ENCODE measurements at places on chromosomes 12 and 14. TPM values are rescaled to one million over a fixed set of nuclear protein-coding genes. Genes with fewer than 3 reads are reported as not detected.

DNA sequence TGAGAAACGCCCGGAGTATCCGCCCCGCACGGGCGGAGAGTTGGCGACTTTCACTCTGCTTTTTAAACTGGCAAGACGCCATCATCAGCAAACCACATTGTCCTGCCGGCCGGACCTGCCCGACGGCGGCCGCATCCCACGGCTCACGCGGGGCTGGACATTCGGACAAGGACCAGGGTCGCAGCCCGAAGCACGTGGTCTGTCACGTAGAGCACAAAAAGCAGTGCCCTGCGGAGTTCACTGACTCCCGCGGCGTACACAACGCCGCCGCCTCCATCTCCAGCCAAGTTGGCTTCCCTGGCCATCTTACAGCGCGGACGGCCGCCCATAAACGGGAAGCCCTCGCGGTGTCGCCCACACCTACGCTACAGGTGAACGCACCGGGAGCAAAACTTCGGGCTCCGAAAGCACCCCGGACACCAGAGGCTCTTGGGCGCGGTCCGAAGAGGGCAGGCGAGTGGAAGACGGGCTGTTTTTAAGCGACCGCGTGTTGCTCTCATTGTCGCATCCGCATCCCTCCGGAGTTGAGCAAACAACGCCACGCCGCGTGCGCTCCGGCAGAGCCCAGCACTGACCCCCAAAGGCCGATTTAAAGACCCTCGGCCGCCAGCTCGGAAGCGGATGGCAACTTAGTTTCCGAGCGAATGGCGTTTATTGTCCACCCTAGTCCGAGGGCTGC is 966 bp downstream of the SINHCAF start:
- DNase-seq: peak; percentile 80

DNA sequence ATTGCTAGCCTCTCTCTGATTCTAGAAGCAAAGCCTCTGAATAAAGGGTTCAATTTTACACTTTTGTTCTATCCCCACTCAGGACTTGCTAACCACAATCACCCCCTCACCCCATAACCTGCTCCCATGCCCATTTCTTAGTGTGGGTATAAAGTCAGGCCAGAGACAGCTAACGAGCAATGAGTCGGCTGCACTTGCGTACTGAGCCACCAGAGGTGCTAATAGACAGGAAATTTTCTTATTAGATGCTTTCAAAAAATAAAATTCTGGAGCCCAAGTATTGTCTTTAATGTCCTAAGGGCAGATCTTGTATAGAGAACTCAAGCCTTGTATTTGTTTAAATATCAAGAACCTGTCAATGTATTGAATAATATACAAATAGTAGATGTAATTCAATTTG is 256.9 kb downstream of the SYT1 start:
- no peak for DNase-seq

DNA sequence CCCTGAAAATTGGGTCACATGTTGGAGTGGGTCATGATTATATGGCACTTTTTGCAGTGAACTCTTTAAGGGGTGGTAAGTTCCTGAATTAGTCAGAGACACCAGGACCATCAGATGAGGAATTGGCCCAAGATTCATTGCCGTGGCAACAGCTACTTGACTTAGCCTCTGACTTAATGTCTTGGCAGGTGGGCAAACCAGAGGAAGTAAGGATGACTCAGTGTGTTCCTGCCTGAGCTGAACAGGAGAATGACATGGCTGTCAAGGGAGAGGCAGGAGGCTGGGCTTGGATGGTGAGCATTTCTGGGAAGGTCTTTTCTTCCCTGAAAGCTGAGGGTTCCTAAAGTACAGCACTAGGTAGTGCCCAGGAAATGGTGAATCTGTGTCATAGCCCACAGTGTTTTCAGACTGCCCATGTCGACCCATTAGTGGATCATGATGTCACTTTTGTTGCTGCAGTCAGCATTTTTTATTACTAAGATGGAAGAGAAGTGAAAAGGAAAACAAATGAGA is 170.1 kb upstream of the PWP1 start:
- DNase-seq: peak; percentile 87

- no peak for DNase-seq
These were observed 56.2 kb upstream of the DDHD1 start for GRCh38 chr14:53209370-53209769.

The PAX9 gene
- 0.07 TPM for polyA plus RNA-seq

GRCh38 chr12:126506426-126507182 is 1441.4 kb downstream of the AACS start:
- no peak for DNase-seq

- no peak for DNase-seq
These were observed 59.8 kb downstream of the CNTN1 start for GRCh38 chr12:40752011-40752410.

- no peak for DNase-seq
These were observed 42.9 kb downstream of the TRIP11 start for GRCh38 chr14:91996948-91997371.

The NR2C1 gene
- polyA plus RNA-seq: 7.8 TPM

DNA sequence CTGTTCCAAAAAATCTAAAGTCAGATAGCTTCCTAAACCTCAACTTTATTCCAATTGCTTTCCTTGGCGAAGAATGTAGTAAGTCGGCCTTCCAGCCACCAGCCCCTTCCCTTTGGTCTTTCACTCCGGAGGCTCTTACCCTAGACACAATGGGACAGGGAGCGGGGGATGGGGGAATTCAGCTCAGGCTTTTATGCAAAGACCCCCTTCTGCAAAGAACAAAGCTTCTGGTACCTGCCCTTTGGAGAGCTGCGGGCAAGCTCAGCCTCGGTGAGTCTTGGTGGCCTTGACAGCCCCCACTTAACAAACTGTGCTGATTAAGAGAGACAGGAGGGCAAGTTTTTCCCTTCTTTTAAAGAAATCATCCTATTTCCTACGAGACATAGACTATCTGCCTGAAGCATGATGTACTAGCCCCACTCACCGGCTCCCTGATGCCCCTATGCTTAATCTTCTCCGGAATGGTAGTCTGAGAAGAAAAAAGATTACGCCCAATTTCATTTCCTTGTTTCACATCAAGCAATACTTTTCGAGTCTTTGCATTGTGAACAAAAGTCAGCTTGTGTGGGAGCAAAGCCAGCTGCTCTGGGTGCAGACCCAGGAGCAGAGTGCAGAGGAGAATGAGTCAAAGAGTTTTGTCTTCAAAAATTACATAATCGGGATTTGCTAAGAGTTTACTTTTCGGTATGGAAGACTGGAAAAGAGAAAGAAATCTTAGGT is 1.5 kb upstream of the NANOG start:
- no peak for DNase-seq

The LRP1-AS gene
- not detected for polyA plus RNA-seq

The KRT6A gene
- 0.19 TPM for polyA plus RNA-seq

DNA sequence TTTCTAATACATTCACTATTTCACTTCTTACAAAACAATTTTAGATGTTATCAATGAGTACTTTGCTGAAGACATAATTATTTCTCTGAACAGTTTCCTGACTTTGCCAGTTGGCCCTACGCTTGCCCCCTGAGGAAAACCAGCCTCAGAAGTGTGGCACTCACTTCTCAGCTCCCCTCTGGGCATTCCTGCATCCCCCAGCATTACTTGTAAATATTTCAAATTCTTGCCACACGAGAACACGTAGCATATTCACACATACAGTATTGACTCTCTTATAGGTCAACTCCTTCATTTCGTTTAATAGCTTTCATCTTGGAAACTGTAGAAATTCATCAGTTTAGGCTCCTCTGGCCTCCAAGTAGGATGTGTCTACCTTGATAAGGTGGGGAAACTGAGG is 65.2 kb downstream of the OTX2 start:
- no peak for DNase-seq

GRCh38 chr12:53200107-53200457 is 7.0 kb downstream of the ITGB7 start:
- no peak for DNase-seq

The PMCH gene
- not detected for polyA plus RNA-seq

The CLEC1A gene
- polyA plus RNA-seq: not detected

DNA sequence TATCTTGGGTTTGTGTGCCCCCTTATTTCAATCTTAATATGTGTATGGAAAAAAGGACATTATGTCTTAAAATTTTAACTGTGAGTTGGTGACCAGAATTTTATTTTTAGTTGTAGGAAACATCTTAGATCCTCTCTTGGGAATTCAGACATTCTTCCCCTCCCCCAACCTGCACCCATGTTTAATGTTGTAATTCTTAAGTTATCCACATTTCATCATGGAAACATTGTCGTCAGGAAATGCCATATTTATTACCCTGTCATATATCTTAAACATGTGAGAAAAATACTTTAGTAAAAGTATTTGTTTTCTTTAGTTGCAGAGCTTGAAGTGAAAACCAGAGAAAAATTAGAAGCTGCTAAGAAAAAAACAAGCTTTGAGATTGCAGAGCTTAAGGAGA is 30.3 kb downstream of the YEATS4 start:
- no peak for DNase-seq

The GLIPR1L1 gene
- polyA plus RNA-seq: not detected

- no peak for DNase-seq
These were observed 6.8 kb downstream of the TSPAN9 start for GRCh38 chr12:3083921-3084347.

DNA sequence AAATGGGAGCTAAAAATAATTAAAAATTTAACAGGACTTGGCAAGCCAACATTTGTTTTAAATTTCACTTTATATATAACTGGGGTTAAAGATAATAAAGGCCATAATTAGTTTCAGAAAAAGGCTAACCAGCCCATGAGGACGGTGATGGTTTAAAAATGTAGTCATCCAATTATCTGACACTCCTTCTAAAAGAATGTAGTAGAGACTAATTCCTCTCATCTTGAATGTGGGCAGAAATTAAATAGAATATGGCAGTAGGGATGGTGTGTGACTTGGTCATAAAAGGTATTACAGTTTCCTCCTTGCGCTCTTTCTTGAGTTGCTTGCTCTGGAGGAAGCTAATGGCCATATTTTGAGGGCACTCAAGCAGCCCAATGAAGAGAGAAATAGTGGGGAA is 49.1 kb upstream of the PTPRB start:
- DNase-seq: no peak

DNA sequence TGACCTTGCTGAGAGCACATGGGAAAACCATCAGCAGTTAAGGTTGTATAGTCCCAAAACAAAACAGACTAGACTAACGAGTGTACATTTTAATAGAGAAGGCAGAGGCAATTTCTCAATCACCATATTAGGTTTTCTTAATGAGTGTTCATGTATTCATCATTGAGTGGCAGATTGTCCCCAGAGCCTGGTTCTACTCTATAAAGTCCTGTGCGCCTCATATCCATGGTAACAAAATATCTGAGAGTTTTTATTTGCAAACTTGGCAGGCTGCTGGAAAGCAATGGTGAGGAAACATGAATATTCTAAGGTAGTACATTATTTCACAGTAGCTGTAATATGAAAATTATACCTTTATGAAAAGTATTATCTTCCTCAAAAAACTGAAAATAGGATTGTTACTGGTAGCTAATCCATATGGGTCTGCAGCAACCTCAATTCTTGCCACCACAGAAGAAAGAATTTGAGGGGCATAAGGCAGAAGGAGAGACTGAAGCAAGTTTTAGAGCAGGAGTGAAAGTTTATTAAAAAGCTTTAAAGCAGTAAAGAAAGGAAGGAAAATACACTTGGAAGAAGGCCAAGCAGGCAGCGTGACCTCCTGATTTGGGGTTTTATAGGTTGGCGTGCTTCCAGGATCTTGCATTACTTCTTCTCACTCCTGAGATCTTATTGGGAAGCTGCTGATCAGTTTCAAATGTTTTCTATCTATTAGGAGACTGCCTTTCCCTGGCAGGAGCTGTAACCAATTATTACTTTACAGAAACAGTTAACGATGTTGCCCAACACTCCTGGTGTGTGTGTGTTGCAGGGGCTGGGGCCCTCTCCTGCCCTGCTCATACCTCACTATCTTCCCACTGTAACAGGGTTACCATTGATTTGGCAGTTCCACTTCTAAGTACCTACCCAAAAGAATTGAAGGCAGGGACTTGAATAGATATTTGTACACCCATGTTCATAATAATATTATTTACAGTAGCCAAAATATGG is 154.0 kb upstream of the NUDT4 start:
- DNase-seq: no peak

DNA sequence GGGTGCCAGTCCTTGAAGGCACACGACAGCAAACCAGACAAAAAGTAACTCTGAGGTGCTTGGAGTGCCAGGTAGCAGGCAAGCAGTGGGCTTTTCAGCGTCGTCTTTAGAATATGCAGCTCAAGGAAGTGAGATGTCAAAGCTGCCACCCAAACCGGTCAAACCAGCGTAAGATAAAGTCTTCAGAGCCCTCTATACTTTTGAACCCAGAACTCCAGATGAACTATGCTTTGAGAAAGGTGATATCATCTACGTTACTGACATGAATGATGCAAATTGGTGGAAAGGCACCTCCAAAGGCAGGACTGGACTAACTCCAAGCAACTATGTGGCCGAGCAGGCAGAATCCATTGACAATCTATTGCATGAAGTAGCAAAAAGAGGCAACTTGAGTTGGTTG is 95.9 kb downstream of the TBX3 start:
- no peak for DNase-seq

GRCh38 chr12:109100741-109101140 is 3.3 kb downstream of the UNG start:
- no peak for DNase-seq

DNA sequence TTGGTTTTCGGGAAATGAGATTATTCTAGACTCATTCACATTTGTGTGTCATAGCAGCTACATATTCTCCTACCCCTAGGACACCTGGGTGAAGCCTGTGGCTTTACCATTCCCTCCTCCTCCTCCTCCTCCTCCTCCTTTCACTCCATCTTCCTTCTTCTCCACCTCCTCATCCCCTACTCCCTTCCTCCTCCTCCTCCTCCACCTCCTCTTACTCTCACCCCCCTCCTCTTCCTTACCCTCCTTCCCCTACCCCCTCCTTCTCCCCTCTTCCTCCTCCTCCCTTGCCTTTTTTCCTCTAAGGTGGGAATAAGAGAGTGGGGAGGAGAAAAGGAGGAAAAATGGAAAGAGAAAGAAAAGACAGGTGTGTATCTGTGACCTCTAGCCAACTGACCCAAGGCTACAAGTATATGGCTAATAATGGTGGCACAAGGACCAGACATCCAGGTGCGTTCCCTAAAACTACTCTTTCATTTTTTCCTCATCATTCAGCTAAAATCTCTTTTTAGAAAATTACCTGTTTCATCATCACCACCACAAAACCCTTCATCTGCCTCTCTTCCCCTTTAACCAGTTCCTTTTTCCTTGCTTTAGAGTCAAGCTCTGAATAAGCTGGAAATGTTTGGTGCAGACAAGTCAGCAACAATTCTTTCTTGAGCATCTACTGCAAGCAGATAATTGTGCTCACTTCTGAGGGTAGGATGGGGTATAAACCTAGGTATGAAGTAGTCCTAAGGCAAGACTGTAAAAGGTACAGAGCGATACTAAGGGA is 149.8 kb upstream of the FOXN3 start:
- DNase-seq: no peak

- DNase-seq: no peak
These were observed 151.3 kb downstream of the BCL11B start for GRCh38 chr14:99120526-99121318.

- peak; percentile 63 for DNase-seq
These were observed 3.5 kb downstream of the TGFB3 start for GRCh38 chr14:75978249-75978731.

The PRORP gene
- polyA plus RNA-seq: 25.7 TPM

GRCh38 chr14:88804035-88804434 is 11.3 kb upstream of the EML5 start:
- no peak for DNase-seq

All from sigmoid colon (tissue), 7 donors.